Ovary (tissue), 10 donors: ENCODE measurements at places on chromosomes 5 and 9. TPM values are rescaled to one million over a fixed set of nuclear protein-coding genes. Genes with fewer than 3 reads are reported as not detected.

CCDC180 gene
- 5.9 TPM for total RNA-seq

FCN1 gene
- total RNA-seq, result not detected

PTPRD gene
- 16.2 TPM for total RNA-seq

DNA sequence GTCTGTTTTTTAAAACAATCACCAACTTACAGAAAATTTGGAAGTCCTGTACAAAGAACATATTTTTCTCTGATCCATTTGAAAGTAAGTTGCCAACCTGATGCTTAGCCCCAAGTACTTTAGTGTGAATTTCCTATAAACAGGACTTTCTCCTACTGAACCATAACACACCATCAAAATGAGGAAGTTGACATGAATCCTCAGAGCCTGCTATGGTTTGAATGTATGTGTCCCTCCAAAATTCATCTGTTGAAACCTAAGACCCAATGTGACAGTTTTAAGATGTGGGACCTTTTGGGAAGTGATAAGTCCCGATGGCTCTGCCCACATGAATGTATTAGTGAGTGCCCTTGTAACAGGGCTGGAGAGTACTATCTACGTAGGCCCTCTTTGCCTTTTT, 6.4 kb upstream of the ACOT12 start:
- no peak overlapping the region for H3K4me3 ChIP-seq
- DNase-seq, result no peak
- no peaks in the 10 kb centered on the region for H3K36me3 ChIP-seq
- no peaks in the 10 kb centered on the region for H3K27me3 ChIP-seq

DNA sequence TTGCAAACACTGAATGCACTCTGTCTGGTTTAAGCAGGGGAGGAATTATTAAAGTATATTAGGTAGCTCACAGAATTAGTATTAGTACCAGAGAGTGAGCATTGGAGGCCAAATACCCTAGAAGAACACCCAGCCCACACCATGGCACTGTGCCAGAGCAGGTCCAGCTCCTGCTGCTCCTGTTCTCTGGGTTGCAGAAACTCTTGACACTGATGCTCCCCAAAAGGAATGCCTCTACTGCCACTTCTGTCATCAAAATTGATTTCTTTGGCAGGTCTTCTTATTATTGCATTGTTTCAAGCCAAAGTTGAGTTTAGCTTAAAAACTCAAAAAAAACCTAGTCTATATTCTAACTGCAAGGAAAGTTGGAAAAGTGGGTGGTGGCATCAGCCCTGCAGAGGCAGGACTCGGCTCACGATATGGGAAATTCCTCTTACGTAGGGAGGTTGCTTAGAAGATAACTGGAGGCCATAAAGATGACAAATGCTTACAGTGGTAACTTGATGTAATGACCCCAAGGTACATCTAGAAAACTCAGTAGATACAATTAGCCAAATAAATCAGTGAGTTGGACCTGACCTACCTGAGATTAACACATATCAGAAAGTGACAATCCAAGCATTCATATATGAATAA, 123.4 kb downstream of the CD180 start:
- DNase-seq, result no peak
- H3K4me1 ChIP-seq, result peaks cover 1% of the 10 kb centered on the region
- H3K36me3 ChIP-seq, result no peaks in the 10 kb centered on the region
- H3K4me3 ChIP-seq, result no peak overlapping the region
- H3K27ac ChIP-seq, result no peak overlapping the region

- H3K36me3 ChIP-seq, result no peaks in the 10 kb centered on the region
- H3K27me3 ChIP-seq, result no peaks in the 10 kb centered on the region
- DNase-seq, result peak; percentile 63
Measured at GRCh38 chr5:91189480-91190313, 193.4 kb downstream of the ARRDC3 start.

GRCh38 chr5:131536850-131537448, 98.1 kb downstream of the RAPGEF6 start:
- DNase-seq, result no peak
- no peak overlapping the region for H3K4me3 ChIP-seq
- peak overlapping the region; percentile 4 for H3K27ac ChIP-seq
- no peaks in the 10 kb centered on the region for H3K27me3 ChIP-seq

GRCh38 chr5:135393691-135394090, 5.3 kb downstream of the MACROH2A1 start:
- H3K4me1 ChIP-seq, result peaks cover 6% of the 10 kb centered on the region
- H3K36me3 ChIP-seq, result no peaks in the 10 kb centered on the region
- DNase-seq, result no peak
- no peaks in the 10 kb centered on the region for H3K27me3 ChIP-seq

DNA sequence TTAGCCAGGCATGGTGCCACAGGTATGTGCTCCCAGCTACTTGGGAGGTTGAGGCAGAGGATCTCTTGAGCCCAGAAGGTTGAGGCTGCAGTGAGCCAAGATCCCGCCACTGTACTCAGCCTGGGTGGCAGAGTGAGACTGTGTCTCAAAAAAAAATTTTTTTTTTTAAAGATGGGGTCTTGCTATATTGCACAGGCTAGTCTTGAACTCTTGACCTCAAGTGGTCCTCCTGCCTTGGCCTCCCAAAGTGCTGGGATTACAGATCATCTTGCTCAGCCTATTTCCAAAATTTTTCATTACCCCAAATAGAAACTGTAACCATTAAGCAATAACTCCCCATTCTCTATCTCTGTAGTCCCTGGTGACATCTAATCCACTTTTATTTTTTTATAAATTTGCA, 4.4 kb upstream of the TBC1D13 start:
- no peak for DNase-seq
- no peaks in the 10 kb centered on the region for H3K36me3 ChIP-seq
- H3K27me3 ChIP-seq, result no peaks in the 10 kb centered on the region
- no peak overlapping the region for H3K4me3 ChIP-seq
- H3K4me1 ChIP-seq, result no peaks in the 10 kb centered on the region
